ENCODE measurements at places on chromosomes 16 and 17.

- DNase-seq, result no peak
Observed at GRCh38 chr16:1026784-1027500, 45.4 kb downstream of the SOX8 start.

DNA sequence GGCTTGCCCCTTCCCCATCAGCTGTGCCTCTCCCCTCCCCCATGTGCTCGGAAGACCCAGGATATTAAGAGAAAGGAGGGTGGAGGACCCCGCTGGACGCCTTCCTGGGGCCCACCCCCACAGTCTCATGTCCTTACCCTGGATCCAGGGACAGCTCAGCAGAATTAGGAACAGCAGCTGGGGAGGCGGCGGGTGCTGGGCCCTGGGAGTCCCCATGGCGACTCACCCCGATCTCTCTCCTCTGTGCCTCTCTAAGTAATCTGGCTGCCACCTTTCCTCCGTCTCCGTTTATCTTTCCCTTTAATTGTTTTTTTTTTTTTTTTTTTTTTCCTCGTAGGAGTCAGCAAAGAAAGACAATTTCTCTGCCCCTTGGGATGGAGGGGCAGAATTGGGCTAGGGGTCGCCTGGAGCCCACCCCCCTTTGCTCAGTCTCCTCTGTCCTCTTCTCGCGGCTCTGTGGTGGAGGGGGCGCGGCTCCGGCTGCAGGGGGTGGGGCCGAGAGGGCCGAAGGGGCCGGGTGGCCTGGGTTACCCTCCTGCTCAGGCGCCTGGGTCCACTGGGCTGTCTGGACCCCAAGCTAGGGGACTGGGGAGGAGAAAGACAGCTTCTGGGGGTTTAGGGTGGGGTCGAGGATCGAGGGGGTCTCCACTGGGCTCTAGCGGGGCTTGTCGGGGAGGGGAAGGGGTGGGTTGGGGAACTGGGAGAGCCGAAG lies 390 bp downstream of the SEZ6L2 start:
- peak; percentile 43 for DNase-seq

DNA sequence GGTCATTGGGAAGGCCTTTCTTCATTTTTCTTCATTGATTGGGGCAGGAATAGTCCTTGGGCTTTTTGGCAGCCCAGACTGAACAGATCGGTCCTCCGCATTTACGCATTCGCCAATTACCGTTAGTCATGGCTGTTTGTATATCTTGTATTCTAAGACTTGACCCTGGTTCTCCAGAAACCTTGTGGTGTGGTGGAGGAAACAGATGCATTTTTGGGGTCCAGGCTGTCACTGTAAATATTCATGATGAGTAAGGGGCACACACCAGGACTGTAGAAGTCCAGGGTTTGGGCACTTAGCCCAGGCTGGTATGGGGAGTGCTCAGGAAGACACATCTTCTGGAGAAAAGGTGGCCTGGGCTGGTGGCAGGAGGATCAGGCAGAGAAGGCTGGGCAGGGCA lies 371.6 kb downstream of the CPPED1 start:
- no peak for DNase-seq

DNA sequence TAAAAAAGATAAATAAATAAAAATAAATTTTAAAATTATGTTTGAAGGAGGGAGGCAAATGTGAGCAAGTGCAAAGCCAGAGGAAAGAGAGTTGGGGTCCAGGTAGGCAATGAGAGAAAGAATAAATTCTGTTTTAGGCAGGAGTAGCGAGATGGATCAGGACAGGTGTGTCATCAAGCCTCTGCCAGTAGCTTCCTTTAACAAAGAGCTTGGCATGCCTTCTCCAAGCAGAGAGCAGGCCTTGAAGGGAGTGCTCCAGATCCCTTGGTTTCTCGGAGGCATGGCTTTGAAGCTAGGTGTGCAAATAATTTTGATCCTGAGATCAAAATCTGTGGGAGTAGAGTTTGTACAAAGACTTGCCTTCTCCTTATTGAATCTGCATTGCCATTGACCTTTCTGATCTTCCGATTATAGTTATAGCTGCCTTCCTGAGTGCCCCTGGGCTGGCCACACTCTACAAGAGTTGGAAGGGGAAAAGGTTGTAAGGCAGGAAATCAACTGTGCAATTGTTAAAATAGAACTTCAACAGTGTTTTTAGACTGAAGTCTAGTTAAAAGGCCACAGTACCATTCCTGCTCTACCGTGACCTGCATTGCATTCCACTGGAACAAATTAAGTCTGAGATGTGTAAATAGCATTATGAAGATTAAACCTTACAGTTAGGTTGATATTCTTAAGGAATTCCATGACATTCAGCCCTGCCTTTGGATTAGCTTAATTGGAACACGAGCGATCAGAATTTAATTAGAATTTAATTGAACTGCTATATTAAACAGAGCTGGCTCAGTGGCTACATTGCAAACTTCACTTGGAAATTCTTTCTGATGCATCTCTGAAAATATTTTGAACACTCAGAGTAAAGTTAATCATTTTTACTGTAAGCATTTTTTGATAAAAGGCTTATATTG lies 33.7 kb downstream of the IQCK start:
- DNase-seq, result no peak

GRCh38 chr16:80627108-80627507 lies 86.3 kb downstream of the DYNLRB2 start:
- DNase-seq, result no peak

GRCh38 chr17:65370669-65371131 lies 190.7 kb downstream of the AXIN2 start:
- DNase-seq, result no peak
